ENCODE measurements at places on chromosomes 6 and 20.

- peak; percentile 24 for DNase-seq
Measured at GRCh38 chr20:34110745-34111641, 1.1 kb downstream of the EIF2S2 start.

GRCh38 chr6:1894954-1895353 is 285.2 kb downstream of the FOXC1 start:
- no peak for DNase-seq

DNA sequence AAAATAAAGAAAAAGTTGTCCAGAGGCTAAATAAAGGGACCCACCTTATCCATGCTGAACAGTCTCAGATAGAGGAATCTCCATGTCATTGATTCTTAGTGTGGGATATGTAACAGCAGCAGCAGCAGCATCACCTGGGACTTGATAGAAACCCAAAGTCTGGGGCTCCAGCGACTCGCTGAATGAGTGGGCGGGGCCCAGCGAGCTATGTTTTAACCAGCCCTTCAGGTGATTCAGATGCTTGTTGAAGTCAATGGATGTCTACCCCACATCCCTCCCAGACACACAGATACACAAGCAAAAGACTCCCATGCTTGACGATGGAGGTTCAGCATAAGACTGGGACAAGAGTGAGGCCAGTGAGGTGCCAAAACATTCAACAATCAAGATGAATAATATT is 298.6 kb downstream of the UBE3D start:
- no peak for DNase-seq

DNA sequence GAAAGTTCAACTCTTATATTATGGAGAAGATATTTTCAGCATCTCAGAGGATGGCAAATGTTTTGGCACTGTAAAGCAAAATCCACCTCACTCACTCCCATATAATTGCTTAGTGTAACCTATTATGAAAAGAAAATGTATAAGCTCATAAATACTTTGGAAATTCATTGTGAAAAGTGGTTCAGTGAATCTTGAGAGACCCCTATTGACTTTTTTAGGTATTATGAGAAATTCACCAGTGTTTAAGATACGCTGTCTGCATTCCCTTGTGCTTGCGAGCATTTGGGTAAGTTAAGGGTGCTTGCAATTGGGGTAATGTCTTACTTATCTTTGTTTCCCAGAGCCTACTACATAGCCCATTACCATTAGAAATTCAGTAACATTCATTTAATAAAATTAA is 66.3 kb upstream of the BMP5 start:
- no peak for DNase-seq

Data from HS-27A (cell line).